ENCODE measurements at places on chromosomes 3 and 15.

DNA sequence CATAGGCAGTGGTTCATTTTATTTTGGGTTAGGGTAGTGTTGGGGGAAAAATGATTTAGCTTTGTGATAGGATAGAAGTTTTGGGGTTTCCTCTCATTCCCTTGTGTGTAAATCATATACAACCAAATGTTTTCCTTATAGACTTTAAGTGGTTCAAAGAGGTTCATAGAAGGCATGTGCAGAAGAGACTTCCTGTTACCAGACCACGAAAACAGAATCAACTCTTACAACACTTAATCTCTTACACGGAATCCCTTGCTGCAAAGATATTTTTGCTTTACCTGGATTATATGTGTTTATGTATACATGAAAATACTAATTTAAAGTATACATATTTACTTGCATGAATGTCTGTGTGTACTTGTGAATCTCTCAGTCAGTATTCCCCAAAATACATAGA is 2.9 kb downstream of the TMOD2 start:
- DNase-seq, result no peak

- no peak for DNase-seq
These were observed 104.7 kb downstream of the OSBPL10 start for GRCh38 chr3:31876331-31876730.

- DNase-seq, result no peak
These were observed 8.2 kb downstream of the B3GNT5 start for GRCh38 chr3:183261151-183261724.

GRCh38 chr15:60509470-60509869 is 30.5 kb upstream of the ICE2 start:
- DNase-seq, result no peak

DNA sequence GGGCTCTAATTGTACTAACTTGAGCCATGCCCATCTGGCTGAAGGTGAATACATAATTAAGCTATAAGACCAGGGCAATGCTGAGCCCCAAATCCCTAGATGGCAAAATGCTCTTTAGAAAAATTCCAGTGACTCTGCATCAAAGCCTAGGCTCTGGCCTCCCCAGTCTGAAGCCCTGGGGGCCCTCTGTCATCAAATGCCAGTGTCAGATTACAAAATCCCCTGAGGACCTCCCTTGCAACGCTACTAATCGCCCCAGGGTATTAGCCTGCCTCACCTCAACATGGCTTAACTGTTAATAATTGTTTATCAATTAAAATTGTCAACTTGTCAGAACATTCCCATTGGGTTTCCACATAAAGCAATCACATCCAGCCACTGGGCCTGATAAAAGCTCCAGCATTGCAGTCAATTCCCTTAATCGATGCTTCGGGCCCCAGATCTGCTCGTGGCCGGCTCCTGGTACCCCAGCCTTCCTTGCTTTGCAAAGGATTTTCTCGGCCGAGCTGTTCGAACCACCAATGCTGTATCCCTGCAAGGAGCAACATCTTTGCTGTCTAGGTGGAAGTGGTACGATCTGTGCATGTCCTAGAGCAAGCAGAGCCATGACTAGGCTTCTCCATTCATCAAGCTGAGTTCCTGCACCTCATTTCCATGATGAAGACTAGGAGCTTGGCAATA is 151.7 kb downstream of the MEGF11 start:
- no peak for DNase-seq

- DNase-seq, result no peak
These were observed 3.1 kb downstream of the FAM107A start for GRCh38 chr3:58574106-58574505.
